AML-193 (cell line): ENCODE measurements at places on chromosomes 2 and 18.

DNA sequence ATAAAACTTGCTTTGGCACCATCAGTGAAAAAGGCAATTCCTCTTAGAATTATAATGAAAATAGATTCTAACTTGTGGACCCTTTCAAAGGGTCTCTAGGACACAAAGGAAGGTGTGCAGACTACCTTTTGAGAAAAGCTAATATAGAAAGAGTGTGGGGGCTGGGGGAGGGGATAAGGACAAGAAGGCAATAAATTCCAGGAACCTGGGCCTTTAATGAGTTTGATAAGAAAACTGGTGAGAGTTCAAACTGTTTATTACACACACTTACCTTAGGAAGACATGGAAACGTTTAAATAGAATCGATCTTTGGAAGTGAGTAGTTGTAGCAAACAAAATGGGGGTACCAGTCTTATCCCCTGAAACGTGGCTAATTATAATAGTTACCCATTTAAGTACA lies 39.6 kb upstream of the PGAP1 start:
- DNase-seq, result no peak

- no peak for DNase-seq
These were observed 562.0 kb upstream of the TNP1 start for GRCh38 chr2:217421834-217422233.

GRCh38 chr18:12637393-12637792 lies 20.5 kb downstream of the SPIRE1 start:
- no peak for DNase-seq

GRCh38 chr18:27349284-27349882 lies 164.3 kb upstream of the CHST9 start:
- DNase-seq, result no peak

DNA sequence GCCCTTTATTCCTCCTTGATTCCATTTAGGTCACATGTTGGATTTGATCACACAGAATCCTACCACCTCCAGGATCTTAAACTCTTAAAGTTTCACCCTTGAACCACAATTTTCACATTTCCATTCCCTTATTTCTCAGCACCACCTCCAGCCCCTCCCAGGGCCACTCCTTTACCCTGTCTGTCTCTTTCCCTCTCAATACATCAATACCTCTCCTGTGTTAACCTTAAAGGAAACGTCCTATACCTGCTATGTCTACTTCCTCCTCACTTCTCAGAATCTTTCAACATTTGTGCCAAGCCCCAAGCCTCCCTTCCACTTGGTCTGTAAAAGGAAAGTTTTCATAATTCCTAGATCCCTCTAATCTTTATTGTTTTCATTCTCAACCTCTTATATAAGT lies 158.8 kb downstream of the BAZ2B start:
- no peak for DNase-seq

- DNase-seq, result no peak
These were observed 189.6 kb upstream of the PIK3C3 start for GRCh38 chr18:41765460-41765859.

DNA sequence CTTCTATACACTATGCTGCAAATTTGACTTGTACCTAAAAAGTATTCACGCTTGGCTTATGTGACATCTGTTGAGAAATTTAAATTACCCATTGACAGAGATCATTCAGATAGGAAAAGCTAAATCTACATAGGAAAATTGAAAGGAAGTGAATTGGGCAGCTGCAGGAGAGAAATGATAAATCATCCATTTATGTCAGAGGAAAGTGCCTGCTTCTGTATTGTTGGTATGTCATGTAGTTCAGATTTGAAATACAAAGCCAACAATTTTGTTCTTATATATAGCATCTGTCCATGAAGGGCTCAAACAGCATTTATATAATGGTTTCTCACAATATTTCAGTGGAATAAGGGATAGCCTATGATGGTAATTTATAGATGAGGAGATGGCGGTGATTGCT lies 17.6 kb downstream of the LINC00305 start:
- DNase-seq, result no peak

GRCh38 chr2:203804070-203804469 lies 63.5 kb upstream of the CTLA4 start:
- DNase-seq, result no peak

DNA sequence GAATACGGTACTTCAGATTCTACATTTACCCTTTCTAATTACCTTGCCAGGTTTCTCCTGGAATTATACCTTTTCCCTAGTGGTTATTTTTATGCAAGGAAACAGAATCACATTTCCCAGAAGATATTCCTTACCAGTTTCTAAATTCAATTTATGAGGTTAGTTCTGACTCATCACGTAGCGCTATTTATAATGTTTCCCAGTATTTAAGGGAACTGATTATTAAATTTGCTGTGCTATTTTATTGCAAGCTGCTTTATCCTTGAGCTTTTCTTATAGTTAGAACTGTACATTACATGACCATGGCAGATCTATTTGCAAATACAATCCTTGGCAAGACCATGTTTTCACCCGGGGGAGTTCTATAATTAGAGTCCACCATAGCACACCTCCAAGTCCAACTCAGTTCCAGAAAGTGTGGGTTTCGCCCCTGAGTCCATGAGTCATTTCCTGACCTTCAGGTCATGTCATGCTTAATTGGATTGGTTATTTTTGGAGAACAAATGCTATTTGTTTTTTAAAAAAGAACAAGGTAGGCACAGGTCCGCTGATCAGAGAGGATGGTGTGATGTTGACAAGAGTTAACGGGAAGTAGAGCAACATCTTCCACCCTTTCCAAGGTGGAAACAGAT lies 126.6 kb downstream of the ZNF532 start:
- DNase-seq, result no peak

DNA sequence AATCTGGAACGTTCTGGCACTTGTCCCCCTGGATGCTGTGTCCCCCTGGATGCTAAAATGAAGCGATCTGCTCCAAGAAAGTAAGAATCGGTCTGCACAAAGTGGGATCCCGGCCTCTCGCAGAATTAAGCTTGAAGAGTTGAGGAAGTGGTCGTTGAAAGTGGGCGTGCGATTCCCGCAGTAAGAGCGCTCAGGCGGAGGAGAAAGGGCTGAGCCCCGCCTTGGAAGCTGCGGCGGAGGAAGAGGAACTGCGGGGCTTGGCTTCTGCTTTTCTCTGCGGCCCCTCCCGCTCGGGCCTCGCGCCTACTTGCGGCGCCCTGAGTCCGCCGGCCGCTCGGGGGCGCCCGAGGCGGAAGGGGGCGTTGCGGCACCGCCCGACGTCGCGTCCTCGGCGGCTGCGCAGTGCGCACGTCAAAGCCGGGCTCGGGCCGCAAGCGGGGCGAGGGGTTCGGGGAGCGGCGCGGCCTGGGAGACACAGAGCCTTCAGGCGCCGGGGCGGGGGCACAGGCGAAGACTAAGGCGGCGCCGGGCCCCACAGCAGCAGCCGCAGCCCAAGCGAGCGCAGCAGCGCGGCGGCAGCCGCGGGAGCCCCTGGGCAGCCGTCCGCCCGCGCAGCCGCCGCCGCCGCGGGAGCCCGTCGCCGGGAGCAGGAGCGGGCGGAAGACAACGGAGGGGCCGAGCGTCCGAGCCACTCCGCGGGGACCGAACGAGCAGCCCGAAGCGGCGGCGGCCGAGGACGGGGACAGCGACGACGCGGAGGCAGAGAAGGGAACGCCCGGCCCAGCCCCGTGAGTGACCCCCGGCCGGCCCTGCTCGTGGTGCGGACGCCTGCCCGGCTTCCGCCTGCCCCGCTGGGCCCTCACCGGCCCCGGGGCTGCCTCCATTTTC lies at the start of gene CAB39:
Gene CAB39, plus strand, starts transcription at position 400 of the 888 bp plus-strand sequence. CDS start 47,160 bp downstream, outside the sequence.
- DNase-seq, result peak; percentile 93

- DNase-seq, result no peak
These were observed 233.9 kb downstream of the SLC4A3 start for GRCh38 chr2:219861307-219861706.

- no peak for DNase-seq
These were observed 923.8 kb downstream of the LRP1B start for GRCh38 chr2:141207036-141207385.

GRCh38 chr2:18630101-18630500 lies 40.7 kb upstream of the NT5C1B start:
- no peak for DNase-seq

- DNase-seq, result no peak
These were observed 263.0 kb downstream of the NDUFA10 start for GRCh38 chr2:239762106-239762505.

DNA sequence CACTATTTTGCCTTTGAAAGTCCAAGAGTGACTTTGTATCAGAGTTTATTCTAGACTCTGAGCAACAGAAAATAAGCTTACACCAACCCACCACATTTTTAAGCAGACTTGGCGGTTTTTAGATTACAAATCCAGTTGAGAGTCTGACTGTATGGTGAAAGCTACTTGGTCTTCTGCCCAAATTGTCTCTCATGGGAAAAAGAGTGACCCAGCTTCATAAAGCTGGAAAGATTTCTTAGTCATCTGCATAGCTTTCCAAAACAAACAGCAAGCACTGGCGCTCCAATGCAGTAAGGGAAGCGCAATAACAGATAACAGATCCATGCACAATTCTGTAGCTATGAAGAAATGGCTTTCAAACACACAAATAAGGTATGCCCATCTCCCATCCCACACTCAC lies 7.1 kb downstream of the DSG1 start:
- DNase-seq, result no peak

DNA sequence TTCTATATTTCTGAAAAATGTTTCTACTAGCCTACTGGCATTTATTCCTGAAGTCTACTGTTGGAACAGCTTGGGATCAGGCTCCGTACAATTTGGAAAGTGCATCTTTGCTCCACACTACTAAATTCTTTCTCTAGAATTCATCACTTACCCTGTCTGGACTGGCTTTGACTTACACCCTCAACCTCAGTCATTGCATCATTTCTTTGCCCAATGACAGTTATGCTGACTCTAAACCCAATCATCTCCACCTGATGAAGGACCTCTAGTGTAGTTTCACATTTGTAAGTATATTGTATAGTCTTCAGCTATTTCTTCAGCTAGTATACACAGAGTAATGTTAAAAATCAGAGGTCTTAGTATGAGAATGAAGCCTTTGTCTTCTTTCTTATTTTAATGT lies 359.6 kb upstream of the MC4R start:
- DNase-seq, result no peak

DNA sequence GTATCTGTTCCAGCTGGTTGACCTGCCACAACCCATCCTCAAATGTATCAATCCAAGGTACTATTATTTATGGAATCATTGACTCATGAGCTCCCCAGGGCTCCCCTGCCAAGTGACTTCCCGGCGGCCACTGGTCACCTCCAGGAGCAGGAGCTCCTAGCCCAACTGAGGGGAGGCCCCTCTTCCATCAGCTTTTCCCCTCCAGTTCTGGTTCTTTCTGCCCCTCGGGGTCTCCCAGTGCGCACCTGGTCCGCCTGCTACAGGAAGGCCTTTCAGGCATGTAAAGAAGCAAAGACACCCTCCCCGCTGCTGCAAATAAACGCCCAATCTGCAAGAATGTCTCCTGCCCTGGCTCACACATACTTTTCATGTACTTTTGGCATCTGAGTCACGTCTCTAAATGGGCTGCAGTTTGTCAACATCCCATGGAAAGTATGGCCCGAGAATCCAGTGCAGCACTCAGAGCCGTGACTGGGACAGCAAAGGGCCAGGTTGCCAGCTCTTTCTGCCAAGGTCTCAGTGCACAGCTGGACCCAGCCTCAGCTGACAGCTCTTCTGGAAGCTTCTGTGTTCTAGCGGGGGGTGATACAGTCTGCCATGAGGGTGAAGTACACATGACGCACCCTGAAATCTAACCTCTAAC lies 41.4 kb downstream of the KLHL29 start:
- no peak for DNase-seq

DNA sequence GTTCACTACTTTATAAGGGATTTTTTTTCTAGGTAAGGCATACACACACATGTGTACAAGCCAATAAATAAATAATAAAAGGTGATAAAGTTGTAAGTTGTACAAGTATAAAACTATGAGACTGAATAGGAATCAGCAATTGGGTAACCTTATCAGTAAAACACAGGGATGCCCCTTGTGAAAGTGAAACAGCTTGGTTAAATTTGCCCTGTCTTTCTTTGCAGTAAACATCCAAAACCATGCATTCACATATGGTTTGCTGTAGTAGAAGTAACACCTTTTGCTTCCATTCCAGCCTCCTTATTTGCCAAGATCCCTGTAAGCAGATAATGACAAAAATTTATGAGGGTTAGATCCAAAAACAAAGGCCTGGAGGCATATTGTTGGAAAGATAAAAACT lies 44.3 kb upstream of the NEUROD1 start:
- DNase-seq, result no peak

DNA sequence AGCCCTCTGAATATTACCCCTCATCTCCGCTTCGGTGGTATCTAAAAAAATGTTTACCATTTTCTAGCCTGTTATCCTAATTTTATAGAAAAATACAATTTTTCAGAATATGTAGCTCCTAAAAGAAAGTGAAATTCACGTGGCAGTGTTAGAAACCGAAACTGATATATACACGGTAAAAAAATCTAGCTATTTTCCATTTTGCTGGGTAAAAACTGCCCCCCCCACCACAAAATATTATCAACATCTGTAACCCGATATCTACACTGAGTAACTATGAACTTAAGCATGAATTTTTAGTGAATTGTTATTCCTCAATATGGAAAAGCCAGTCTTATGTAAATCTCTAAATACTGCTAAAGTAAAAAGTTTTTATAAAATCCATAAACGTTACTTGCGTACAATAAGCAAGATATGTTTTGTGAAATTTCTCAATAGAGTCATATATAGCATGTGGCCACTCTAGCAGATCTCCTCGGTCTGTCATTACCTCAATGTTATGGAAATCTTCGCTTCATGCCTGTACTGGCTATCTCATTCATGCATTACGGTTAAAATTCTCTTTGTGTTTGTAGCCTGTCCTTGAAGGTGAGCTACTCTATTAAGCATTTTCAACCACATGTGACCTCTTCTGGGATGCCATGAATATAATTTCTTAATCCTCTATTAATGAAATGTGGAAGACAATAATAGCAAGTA lies 524.2 kb downstream of the TRIB2 start:
- DNase-seq, result no peak

- no peak for DNase-seq
These were observed 16.9 kb upstream of the CYRIA start for GRCh38 chr2:16682431-16683118.

GRCh38 chr2:207167099-207167923 lies 1.6 kb upstream of the KLF7 start:
- peak; percentile 93 for DNase-seq

GRCh38 chr2:36701918-36702317 lies 5.4 kb downstream of the VIT start:
- no peak for DNase-seq

- no peak for DNase-seq
These were observed 122.6 kb downstream of the SMAD7 start for GRCh38 chr18:48828194-48828545.

GRCh38 chr2:239953418-239954061 lies 71.6 kb downstream of the NDUFA10 start:
- DNase-seq, result no peak

- DNase-seq, result no peak
These were observed 110.6 kb upstream of the DDX18 start for GRCh38 chr2:117703858-117704257.
